ENCODE measurements at places on chromosomes 13 and 19. TPM values are rescaled to one million over a fixed set of nuclear protein-coding genes. Genes with fewer than 3 reads are reported as not detected.
A peak's percentile ranks its signal among the peaks of the same experiment; 100 is the strongest.

GRCh38 chr19:27681972-27682371, 1531.0 kb downstream of the UQCRFS1 start:
- H3K36me3 ChIP-seq, result no peaks in the 10 kb centered on the region
- H3K4me3 ChIP-seq, result no peak overlapping the region
- H3K4me1 ChIP-seq, result no peaks in the 10 kb centered on the region

ADPRHL1 gene
- total RNA-seq, result 0.85 TPM

DNA sequence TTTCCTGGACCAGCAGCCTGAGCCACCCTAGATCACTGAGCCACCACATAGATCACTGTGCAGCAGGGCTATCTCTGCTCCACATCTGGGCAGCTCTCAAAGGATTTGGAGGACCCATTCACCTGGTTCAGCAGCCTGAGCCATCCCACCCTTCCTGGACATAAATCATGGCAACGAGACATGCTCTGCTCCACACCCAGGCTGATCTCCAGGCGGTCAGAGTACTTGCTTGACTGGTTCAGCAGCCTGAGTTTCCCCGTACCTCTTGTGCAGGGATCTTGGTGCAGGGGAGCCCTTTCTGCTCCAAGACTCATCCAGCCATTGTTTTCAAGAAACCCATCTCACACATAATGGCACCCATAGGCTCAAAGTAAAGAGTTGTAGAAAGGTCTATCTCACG, 195.3 kb downstream of the LIG4 start:
- no peaks in the 10 kb centered on the region for H3K36me3 ChIP-seq
- H3K27ac ChIP-seq, result no peak overlapping the region
- no peaks in the 10 kb centered on the region for H3K4me1 ChIP-seq
- H3K27me3 ChIP-seq, result no peaks in the 10 kb centered on the region
- no peak overlapping the region for H3K4me3 ChIP-seq

GRCh38 chr19:16586991-16587832, 15.0 kb upstream of the SLC35E1 start:
- H3K4me1 ChIP-seq, result peaks cover 74% of the 10 kb centered on the region
- peak overlapping the region; percentile 52 for H3K4me3 ChIP-seq
- DNase-seq, result peak; percentile 44
- no peaks in the 10 kb centered on the region for H3K36me3 ChIP-seq
- H3K27me3 ChIP-seq, result no peaks in the 10 kb centered on the region

GRCh38 chr19:47398707-47399597, 20.4 kb downstream of the MEIS3 start:
- no peaks in the 10 kb centered on the region for H3K36me3 ChIP-seq
- H3K4me3 ChIP-seq, result no peak overlapping the region
- H3K27ac ChIP-seq, result no peak overlapping the region
- no peak for DNase-seq

DNA sequence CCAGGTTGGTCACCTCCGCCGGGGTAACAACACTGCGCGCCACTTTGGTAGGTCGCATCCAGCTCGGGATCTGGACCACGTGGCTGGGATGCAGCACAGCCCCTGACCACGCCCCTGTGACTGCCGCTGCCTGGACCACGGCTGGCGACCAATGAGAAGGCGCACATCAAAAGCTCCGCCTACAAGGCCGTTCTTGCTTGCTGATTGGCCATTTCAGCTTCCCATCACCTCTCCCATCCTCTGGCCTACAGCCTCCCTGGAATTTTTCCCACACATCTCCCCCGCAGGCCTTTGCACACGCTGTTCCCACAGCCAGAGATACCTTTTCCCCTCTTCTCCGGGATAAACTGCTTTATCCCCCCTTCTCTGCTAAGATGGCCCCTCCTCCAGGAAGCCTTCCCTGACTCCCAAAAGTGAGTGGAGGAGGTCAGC, 12.5 kb upstream of the MAP1S start:
- DNase-seq, result no peak
- H3K27ac ChIP-seq, result no peak overlapping the region
- no peak overlapping the region for H3K4me3 ChIP-seq
- H3K4me1 ChIP-seq, result no peaks in the 10 kb centered on the region

- no peak for DNase-seq
- peak overlapping the region; percentile 71 for H3K27ac ChIP-seq
Observed at GRCh38 chr19:28544451-28545261, 668.3 kb downstream of the UQCRFS1 start.

DNA sequence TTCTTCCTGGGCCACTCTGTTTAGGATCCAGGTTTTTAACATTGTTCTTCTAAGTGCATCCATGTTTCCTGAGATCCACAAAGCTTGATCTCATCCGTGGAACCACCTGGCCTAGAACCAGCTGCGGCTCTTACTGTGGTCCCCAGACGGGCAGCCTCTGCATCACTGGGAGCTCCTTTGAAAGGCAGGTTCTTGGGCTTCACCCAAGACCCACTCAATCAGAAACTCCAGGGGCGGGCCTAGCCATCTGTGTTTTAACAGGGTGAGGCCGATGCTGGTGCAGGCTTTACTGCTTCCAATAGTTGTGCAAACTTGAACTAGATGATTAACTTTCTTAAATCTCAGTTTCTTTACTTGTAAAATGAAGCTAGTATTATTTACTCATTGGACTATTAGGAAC, 605.7 kb downstream of the FGF9 start:
- DNase-seq, result no peak
- no peak overlapping the region for H3K27ac ChIP-seq
- H3K4me1 ChIP-seq, result no peaks in the 10 kb centered on the region
- no peak overlapping the region for H3K4me3 ChIP-seq
- no peaks in the 10 kb centered on the region for H3K27me3 ChIP-seq

Measured in CD8-positive, alpha-beta memory T cell (primary cell).